Stimulated activated CD8-positive, alpha-beta memory T cell treated with anti-CD3 and anti-CD28 coated beads, Interleukin-4, amount 100 ng/mL, for 48 hours (primary cell): ENCODE measurements at places on chromosomes 3 and 15.

GRCh38 chr3:104763007-104763406 is 603.7 kb upstream of the ALCAM start:
- no peak for DNase-seq

GRCh38 chr3:134228035-134228434 is 22.6 kb downstream of the RYK start:
- no peak for DNase-seq

DNA sequence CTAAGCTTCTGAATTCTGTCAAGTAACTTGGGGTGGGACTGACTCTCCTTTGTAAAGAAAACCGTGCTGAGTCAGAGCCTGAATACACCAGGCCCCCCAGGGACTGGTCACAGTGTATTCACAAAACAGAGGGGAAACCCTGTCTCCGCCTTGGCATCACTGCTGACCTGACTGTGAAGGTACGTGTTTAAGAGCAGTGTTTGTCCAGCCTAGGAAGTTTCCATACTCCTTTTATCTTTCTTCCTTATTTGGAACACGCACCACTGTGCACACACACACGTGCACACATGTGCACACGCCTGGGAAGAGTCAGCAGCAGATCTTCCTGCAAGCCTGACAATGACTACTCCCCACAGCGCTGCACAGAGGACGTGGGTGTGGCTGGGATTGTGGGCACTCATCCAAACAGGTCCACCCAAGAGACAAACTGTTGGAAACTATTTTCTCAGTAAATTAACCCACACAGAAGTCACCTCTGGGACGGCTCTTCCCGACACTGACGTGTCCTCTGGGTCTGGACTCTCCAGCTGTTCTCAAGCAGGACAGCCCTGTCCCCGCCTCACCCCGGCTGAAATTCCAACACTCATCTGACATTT is 87.7 kb downstream of the ATP10A start:
- DNase-seq = no peak

- no peak for DNase-seq
Observed at GRCh38 chr3:104206925-104207324, 1159.8 kb upstream of the ALCAM start.

GRCh38 chr3:58724336-58724735 is 57.8 kb upstream of the FAM3D start:
- DNase-seq = no peak

DNA sequence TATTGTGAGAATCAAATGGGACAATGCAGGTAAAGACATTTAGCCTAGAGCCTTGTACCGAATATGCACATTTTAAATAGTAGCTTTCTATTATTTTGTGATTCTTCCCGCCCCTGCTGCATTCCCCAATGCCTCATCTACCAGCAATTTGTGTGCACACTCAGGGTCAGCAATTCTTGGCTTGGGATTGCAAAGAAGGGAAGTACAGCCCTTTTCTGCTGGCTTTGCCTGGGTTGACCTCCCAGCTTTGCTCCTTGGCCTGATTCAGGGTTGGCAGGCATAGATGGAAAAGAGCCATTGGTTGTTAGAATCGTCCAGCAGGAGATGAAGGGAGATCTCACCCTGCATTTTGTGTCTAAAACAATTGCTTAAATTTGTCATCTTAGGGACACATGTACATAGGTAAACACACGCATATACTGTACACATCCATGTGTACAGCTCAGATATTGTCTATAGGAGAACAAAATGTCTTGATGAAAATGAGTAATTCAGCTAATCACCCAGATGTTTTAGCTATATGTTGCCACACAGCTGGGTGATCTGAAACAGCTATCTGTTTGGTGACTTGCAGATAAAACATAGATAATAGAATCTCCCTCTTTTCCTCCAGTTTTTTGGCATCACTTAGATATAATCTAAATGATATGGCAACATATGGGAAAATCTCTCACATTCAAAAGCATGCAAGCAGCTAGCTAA is 340.9 kb upstream of the TBL1XR1 start:
- DNase-seq = no peak

GRCh38 chr15:66698318-66698961 is 3.6 kb upstream of the SMAD6 start:
- peak; percentile 46 for DNase-seq

DNA sequence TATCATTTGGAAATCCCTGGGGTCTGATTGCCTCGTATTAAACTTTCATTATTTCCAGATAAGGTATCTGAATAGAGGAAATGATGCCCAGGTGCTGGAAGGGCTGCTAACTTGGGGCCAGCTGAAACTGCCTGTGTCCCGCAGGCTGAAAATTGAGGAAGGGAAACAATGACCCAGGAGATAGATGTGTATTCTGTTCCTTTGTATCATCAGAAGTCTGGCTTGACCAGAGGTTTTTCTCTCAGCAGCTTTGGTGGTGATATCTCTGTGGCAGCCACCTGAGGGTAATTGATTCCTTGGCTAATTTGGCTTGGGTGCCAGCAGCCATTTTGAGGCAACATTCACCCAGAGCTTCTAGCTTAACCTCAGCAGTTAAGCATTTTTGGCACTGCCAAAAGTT is 90.0 kb upstream of the STT3B start:
- DNase-seq = no peak

DNA sequence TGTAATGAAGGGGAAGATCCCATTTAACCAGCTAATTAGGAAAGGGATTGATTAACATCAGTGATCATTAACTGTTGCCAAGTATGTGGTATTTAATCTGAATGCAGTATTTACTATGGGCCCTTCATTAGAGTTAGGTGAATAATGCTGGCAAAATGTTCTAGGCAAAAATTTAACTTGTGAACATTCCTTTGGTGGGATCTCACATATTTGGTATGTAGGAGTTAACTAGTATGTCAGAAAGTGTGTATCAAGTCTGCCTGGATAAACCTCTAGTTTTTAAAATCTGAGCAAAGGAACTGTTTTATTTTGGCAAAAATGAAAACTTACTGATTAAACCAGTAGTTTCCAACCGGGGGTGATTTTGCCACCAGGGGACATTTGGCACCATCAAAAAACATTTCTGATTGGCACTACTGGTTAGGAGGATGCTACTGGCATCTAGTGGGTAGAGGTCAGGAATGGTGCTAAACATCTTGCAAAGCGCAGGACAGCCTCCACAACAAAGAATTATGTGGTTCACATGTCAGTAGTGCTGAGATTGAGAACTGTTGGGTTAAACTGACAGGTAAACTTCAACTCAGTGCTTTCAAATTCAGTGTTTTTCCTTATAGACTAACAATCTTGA is 22.5 kb downstream of the LRTM1 start:
- no peak for DNase-seq
